Activated T-cell treated with anti-CD3 and anti-CD28 coated beads for 24 hours (primary cell): ENCODE measurements at places on chromosomes 1 and 21.

DNA sequence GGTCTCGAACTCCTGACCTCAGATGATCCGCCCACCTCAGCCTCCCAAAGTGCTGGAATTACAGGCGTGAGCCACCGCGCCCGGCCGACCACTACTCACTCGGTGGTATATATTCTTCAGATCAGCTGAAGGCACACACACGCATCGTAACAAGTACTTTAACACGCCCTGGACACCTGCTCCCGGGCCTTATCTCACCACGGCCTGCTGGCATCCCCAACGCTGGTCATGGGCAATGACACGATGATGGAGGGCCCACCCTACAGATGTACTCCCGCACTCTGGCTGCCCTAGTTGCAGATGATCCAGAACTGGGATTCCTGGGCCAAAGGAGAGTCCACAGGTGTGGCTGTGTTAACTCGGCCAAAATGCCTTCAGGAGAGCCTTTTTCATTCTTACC lies 11.6 kb downstream of the UBE2J2 start:
- DNase-seq, result no peak

DNA sequence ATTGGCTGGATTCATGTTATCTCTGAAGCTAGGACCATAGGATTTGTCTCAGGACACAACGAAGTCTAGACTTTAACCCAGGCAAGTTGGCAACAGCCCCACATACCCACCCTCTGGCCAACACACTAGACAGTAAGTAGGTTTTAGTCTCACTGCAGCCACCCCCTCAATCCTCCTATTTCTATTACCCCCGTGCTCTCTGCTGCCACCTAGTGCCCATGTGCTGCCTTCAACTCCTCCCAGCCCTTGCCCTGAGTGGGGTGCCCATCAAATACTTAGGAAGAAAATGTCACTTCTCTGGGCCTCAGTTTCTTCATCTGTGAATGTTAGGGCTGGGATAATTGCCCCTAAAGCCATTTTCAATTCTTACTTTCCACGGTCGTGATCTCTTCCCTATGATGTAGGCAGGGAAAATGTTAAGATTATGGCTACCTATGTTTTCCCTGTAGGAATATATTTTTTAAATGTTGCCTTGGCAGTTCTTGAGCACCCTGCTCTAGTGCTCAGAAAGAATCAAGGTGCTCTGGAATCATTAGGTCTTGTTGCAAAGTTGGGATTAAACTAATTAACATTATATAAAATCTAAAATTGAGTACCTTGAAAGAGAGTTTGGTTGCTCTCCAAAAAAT lies 213.0 kb downstream of the LMX1A start:
- no peak for DNase-seq

DNA sequence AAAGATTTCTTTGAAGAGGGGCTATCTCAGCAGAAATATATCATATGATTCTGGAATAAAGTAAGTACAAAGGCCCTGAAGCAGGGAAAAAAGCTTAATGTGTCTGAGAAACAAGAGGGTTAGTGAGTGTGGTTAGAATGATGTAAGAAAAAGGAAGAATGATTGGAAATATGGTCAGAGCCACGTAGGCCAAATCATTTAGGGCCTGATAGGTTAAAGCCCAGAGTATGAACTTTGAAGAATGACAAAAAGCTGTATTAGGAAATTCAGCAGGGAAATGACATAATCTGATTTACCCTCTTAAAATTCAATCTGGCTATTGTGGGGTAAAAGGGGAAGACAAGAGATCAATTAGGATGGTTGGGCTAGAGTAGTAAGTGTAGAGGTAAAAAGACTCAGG lies 69.0 kb upstream of the MUTYH start:
- DNase-seq, result no peak

DNA sequence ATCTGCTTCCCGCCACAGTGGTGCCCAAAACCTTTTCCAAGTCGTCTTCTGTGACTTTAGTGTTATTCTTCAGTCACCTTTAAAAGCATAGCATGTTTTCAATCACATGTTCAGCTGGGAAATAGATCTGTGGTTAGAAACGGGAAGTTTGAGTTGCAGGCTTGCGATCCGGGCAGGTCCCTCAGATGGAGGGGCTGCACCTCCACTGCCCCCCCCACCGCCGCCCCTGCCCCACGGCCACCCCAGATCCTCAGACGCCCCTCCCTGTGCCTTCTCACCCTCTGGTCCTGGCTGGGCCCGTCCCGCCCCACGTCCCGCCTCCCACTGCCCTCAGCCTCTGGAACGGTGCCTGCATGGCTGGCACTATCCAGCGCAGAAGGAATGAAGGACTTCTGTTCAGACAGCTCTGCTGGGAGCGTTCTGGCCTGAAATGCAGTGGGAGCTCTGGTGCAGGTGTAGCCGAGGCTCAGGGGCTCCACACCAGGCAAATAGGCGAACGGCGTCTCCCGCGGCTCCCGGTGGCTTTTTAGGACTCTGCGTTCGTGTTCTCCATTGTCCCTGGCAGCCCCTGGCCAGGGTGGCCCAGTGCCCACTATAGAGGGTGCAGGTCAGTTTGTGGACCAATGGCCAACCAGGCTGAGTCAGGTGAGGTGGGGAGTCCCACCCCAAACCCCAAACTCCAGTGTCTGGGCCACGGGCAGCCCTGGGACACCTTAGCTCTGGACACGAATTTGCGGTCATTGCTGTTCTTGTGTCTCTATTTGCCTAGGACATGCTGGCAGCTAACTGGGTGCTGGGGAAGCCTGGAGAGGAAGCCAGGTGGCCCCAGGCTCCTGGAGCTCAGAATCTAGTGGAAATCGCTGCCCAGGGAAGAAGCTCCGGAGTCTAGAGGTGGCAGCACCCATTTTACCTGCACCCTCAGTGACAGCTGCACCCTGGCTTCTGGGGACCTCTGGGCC lies 67.1 kb downstream of the FAAP20 start:
- no peak for DNase-seq

- no peak for DNase-seq
Measured at GRCh38 chr1:111882559-111882958, 106.9 kb downstream of the KCND3 start.
